ENCODE measurements at places on chromosomes 3 and 15.

GRCh38 chr3:32684029-32684799 is 774 bp upstream of the CNOT10 start:
- no peak overlapping the region for H3K27ac ChIP-seq
- no peak for DNase-seq
- H3K36me3 ChIP-seq: no peaks in the 10 kb centered on the region
- peaks cover 7% of the 10 kb centered on the region for H3K4me1 ChIP-seq
- H3K27me3 ChIP-seq: no peaks in the 10 kb centered on the region

- DNase-seq: no peak
- H3K27me3 ChIP-seq: no peaks in the 10 kb centered on the region
- H3K4me1 ChIP-seq: no peaks in the 10 kb centered on the region
- no peaks in the 10 kb centered on the region for H3K36me3 ChIP-seq
- H3K27ac ChIP-seq: no peak overlapping the region
These were observed 357.9 kb upstream of the GOLIM4 start for GRCh38 chr3:168453623-168454022.

DNA sequence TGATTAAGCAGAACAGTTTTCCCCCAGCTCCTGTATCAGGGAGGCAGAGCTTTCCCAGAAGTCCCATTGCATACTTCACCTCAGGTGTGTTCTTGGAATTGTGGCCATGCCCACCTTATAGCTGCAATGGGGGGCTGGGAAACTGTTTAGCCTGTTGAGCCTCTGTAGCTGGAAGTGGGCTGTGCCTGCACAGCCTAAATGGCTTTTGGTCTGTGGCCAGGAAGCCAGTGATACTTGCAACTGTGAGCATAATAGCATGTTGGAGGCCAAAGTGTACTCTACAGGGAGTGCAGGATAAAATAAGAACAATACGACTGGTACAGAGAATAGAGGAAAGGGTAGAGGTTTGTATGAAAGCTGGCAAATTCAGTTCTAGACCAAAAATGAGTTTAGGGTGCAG is 248.5 kb downstream of the PTPRG start:
- H3K4me3 ChIP-seq: no peak overlapping the region
- H3K27me3 ChIP-seq: no peaks in the 10 kb centered on the region
- H3K36me3 ChIP-seq: no peaks in the 10 kb centered on the region
- DNase-seq: peak; percentile 63
- peaks cover 25% of the 10 kb centered on the region for H3K4me1 ChIP-seq

- no peak for DNase-seq
- no peaks in the 10 kb centered on the region for H3K27me3 ChIP-seq
- H3K27ac ChIP-seq: no peak overlapping the region
- no peaks in the 10 kb centered on the region for H3K36me3 ChIP-seq
- H3K4me1 ChIP-seq: no peaks in the 10 kb centered on the region
These were observed 73.4 kb upstream of the TP63 start for GRCh38 chr3:189557824-189558223.

DNA sequence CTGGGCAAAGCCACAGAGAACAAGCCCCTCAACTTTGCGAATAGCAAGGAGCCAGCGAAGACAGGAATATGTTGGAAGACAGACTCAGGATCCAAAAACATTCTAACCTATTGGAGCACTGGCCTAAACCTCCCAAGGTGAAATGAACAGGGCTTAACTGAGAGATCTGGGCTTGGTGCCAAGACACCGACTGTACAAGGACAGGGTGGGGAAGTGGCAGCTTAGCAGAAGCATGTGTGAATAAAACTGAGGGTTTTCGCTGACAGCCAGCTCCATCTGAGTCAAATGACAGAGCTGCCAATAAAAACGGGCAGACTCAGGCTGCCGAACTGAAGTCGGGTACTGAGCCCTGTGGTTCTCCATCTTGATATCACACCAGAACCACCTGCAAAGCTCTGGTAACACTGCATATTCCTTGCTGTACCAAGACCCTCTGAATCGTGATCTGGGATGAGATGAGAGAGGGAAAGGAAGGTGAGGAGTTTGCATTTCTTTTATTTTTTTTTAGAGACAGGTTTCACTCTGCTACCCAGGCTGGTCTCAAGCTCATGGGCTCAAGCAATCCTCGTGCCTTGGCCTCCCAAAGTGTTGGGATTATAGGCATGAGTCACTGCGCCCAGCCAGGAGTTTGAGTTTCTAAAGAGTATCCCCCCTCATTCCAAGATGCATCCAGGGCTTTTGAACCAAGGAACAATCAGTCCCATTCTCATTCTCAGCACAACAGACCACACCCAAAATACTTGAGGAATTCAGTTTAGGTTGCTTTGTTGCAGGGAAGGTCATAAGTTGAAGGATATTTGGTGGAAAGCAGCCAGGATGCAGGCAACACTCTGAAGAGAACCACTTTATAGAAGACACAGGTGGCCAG is 6.0 kb upstream of the PLCB2 start:
- H3K27me3 ChIP-seq: no peaks in the 10 kb centered on the region
- no peak overlapping the region for H3K27ac ChIP-seq
- no peak for DNase-seq
